ENCODE measurements at places on chromosomes 11 and 22. TPM values are rescaled to one million over a fixed set of nuclear protein-coding genes. Genes with fewer than 3 reads are reported as not detected.

Gene APOA4
- total RNA-seq, result not detected

Gene ACCS
- total RNA-seq, result 52.3 TPM

Gene TYR
- not detected for total RNA-seq

Gene LINC01488
- not detected for total RNA-seq

Gene NRIP3
- 0.53 TPM for total RNA-seq

Gene TRIM29
- not detected for total RNA-seq

Gene ROM1
- total RNA-seq, result 1.1 TPM

Gene ABCC8
- total RNA-seq, result 0.18 TPM

Gene CACNA1I
- 9.9 TPM for total RNA-seq

Gene LIF
- total RNA-seq, result 100 TPM

Gene FOLH1
- total RNA-seq, result not detected

Gene ARVCF
- total RNA-seq, result 1.3 TPM

Gene HEPACAM
- total RNA-seq, result not detected

Gene OVOL1
- 0.55 TPM for total RNA-seq

Gene PAX6
- total RNA-seq, result not detected

Gene CCDC116
- total RNA-seq, result 0.78 TPM

Gene SORL1
- total RNA-seq, result 179 TPM
